ENCODE measurements at places on chromosomes 11 and 22. TPM values are rescaled to one million over a fixed set of nuclear protein-coding genes. Genes with fewer than 3 reads are reported as not detected.
A peak's percentile ranks its signal among the peaks of the same experiment; 100 is the strongest.

SLC5A4 gene
- 0.73 TPM for polyA plus RNA-seq

OSM gene
- polyA plus RNA-seq = 0.18 TPM

ZBTB16 gene
- polyA plus RNA-seq = 2.0 TPM

KCNJ1 gene
- 87.4 TPM for polyA plus RNA-seq

IL18 gene
- polyA plus RNA-seq = 8.7 TPM

SCGB1A1 gene
- polyA plus RNA-seq = not detected

ROM1 gene
- 3.4 TPM for polyA plus RNA-seq

ZNF215 gene
- 3.5 TPM for polyA plus RNA-seq

DNA sequence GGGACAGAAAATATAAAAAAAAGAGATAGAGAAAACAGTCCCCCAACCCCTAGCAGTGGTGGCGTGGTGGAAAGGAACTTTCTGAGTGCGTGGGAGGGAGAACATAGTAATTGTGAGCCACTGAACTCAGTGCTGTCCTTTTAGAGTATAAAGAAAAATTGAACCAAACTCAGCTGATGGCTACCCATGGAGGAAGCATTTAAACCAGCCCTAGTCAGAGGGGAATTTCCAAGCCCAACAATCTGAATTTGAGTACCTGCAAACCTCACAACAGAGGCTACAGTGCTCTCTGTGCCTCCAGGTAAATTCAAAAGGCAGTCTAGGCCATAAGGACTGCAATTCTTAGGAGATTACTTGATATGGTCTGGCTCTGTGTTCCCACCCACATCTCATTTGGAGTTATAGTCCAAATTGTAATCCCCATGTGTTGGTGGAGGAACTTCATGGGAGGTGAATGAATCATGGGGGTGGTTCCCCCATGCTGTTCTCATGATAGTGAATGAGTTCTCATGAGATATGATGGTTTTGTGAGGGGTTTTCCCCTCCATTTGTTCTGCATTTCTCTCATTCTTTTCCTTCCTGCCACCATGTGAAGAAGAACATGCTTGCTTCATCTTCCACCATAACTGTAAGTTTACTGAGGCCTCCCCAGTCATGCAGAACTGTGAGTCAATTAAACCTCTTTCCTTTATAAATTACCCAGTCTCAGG lies 687.8 kb downstream of the FAM181B start:
- DNase-seq = no peak

DNA sequence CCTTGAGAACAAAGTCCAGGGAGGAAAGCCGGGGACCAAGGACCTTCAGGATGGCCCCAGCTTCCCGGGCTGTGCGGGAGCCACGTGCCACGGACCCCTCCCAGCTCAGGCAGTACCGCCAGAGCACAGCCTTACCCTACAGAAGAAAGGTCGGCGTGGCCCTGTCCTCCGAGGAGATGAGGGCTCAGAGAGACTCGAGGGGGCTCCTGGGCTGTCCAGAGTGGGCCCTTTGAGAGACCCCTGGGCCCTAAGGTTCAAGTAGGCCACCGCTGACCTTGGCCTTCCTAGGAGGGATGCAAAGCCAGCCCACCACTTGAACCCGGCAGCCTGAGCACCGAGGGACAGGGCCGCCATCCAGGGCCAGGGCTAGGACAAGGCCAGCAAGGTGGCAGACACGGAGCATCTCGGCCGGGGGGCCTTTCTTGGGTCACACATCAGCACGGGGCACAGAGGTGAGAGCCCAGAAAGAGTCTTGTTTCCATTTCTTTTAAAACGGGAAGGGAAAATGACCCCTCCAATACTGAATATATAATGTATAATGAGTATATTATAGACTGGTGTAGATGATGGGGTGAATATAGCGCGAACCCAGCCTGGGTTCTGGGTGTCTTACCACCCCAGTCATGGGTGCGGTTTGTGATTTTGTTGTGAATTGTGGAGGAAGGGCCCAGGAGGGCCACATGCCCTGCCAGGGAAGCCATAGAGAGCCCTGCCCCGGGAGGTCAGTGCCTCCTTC lies 34.4 kb upstream of the PPARA start:
- DNase-seq = no peak

- DNase-seq = no peak
Observed at GRCh38 chr11:8863838-8864237, 47.2 kb upstream of the AKIP1 start.

- no peak for DNase-seq
Observed at GRCh38 chr22:44805711-44806110, 53.3 kb downstream of the ARHGAP8 start.

DNA sequence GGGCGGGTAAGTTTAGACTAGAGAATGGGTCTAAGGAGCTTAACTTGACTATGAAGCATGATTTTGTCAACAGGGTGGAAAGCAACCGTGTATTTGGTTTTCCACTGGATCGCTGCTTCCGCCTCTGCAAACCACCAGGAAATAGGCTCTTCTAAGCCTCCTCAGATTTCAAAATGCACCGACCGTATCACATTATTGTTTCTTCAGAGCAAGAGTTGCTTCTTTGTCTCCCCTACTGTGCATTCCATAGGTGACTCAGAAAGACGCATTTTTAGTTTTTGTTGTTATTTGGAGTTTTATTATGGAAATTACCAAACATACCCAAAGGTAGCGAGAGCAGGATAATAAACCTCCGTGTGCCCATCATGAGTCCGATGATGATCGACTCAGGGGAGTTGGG lies 64.3 kb upstream of the RASD2 start:
- DNase-seq = no peak

- DNase-seq = no peak
Observed at GRCh38 chr11:73335204-73335923, 27.3 kb downstream of the ARHGEF17 start.

- DNase-seq = no peak
Observed at GRCh38 chr22:38325587-38325986, 8.4 kb upstream of the CSNK1E start.

- DNase-seq = no peak
Observed at GRCh38 chr22:25555586-25555985, 8.9 kb upstream of the GRK3 start.

DNA sequence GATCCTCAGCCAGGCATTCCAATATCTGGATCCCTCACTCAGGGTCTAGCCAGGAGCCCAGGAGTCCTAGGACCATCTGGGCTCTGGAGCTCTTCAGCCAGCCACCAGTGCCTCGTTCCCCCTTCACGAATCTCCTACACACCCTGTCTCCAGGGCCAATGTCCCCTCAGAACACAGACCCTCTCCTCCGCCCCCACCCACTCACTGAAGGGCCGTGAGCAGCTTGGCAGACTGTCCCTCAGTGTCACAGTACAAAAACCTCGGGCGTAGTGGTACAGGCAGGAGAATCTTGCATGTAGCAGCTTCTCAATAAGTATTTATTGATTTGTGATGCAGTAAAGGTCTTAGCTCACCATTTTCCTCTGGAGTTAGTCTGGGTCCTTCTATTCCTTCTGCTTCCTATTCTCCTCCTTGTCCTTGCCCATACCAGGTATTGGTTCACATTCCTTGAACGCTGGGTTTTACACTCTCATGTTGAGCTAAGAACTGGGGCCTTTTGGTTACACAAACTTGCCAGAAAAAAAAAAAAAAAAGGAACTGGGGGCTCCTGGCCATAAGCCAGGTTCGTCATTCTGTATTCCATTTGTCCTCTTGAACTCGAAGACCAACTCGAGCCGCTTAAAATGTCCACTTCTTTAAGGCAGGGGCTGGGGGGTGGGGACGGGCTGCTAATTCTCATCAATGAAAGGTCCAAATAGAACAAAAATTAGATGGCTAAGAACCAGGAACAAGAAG lies 2.3 kb downstream of the CXCR5 start:
- no peak for DNase-seq

GRCh38 chr11:41947392-41947791 lies 487.9 kb upstream of the LRRC4C start:
- DNase-seq = no peak

DNA sequence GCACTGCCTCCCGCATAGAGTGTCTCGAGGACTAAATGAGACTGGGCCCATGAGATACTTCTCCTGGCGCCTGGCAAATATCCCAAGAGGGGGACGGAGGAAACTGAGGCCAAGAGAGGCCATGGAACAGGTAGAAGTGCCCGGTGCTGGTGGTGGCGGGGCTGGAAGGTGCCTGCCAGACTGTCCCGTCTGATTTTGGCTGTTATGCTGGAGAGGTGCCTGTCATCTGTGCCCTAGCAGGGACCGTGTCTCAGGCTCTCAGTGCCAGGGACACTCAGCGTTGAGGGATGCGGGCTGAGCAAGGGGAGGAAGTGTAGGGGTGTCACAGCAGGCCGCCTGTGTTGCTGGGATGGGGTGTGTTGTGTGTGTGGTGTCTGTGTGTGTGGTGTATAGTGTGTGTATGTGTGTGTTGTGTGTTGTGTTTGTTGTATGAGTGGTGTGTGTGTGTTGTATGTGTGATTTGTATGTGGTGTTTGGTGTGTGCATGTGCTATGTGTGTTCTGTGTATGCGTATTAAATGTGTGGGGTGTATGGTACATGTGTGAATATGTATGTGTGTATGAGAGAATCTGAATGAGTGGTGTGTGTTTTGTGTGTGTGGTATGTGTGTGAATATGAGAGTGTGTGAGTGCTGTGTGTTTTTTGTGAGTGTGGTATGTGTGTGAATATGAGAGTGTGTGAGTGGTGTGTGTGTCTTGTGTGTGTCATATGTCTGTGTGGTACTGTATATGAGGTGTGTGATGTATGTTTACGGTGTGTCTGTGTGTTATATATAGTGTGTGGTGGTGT lies 21.3 kb upstream of the SHISAL1 start:
- no peak for DNase-seq

- no peak for DNase-seq
Observed at GRCh38 chr11:65576867-65577755, 1.3 kb downstream of the EHBP1L1 start.

- DNase-seq = peak; percentile 74
Observed at GRCh38 chr22:43088984-43089717, at the start of gene TTLL1. Gene TTLL1 (minus strand): TSS chr22:43089391. CDS start chr22:43075586, 13,805 bp downstream.

DNA sequence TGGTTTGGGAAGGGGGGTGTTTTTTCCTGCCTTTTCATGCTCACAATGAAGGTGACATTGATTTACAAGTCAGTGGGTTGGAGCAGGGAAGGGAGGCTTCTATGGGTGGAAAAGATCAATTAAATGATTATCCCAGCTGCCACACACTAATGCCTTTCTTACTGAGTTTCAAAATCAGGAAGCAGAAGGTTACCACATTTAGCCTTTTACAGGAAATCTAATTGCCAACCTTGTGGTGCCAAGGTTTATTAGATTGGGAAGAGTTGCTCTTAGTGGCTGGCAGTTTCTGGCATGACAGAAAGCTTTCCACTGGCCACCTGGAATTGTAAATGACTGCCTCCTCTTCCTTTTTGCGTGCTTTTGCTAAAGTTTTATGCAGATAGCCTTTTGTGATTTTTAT lies 98.7 kb downstream of the NAV2 start:
- DNase-seq = no peak

GRCh38 chr22:41684194-41684593 lies 4.5 kb downstream of the SNU13 start:
- no peak for DNase-seq

- DNase-seq = no peak
Observed at GRCh38 chr11:30317030-30317429, 5.9 kb upstream of the ARL14EP start.

GRCh38 chr22:48370508-48371325 lies 1457.0 kb downstream of the BRD1 start:
- no peak for DNase-seq

DNA sequence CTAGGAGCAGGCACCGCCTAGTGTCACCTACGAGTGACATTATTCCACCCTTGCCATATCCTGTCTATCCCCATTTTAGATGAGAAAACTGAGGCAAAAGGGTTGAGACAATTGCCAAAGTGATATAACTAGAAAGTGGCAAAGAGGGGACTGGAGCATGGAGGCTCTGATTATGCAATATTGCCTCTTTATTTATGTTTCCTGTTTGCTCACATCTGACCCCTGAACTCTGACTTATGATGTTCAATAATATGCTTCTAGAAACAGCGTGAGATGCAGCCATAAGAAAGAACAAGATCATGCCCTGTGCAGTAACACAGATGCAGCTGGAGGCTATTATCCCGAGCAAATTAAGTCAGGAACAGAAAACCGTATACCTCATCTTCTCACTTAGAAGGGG lies 7.7 kb downstream of the ELF5 start:
- DNase-seq = no peak

DNA sequence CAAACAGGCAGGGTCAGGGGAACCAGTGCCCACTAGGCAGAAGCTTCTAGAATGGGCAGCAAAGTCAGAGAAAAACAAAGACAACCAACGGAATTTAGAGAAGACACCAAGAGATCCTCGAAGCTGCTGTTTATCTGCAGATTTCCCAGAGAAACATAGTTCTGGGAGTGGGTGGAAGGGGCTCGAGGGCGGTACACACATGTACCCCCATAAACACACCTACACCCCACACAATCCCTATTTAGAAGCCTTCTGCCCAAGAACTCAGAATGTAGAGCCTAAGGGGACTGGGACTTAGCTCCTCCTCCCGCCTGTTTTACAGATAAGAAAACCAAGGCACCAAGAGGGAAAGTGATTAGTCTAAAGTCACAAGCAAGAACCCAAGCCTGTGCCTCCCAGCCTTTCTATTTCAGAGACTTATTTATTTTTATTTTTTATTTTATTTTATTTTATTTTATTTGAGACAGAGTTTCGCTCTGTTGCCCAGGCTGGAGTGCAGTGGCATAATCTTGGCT lies 6.4 kb downstream of the NPTXR start:
- no peak for DNase-seq

- DNase-seq = no peak
Observed at GRCh38 chr11:2092956-2093412, 46.2 kb downstream of the IGF2 start.

DNA sequence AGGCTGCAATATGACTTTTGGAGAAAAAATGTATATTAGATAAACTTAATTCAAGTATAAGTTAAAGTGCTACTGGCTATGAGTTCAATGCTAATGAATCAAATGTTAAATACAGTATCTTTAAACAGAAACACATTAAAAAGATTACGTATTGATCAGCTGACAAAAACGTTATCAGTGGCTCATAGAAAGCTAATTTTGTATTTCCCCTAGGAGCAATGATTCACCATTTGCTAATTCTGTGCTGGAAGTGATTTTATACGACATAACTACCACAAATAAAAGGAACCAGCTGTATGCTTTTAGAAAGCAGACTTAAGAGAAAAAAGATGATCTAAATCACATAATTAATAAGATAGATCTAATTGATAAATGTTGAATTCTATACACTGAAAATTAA lies 43.6 kb downstream of the MRE11 start:
- DNase-seq = no peak

DNA sequence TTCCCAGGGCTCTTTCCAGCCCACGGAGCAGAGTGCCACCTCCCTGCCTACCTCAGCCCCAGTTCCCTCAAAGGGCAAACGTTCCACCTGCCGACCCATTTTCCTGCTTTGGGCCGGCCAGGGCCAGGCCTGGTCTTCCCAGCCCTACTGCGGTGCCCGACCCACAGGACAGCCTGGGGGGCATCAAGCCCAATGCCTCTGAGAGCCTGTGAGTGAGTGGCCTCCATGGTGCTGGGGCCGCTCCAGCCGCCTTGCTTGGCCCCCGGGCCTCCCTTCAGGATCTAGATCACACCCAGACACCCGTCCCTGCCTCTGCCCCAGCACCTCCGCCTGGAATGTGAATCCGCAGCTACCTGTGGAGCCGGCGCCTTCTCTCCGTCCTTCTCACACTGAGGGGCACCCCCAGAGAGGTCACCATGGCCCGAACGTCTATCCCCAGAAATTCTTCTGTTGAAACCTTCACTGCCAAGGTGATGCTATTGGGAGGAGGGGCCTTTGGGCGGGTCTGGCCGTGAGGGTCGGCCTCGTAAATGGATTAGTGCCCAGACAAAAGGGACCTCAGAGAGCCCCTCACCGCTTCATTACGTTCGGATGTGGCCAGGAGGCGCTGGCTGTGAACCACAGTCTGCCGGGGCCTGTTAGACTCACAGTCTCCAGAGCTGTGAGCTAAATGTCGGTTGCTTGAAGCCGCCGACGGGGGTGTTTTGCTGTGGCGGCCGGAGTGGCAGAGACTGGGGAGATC lies 36.2 kb upstream of the BRSK2 start:
- DNase-seq = no peak

GRCh38 chr11:128934926-128935325 lies 7.7 kb downstream of the TP53AIP1 start:
- no peak for DNase-seq

Data from right renal pelvis (tissue), 4 donors.